Inflammatory macrophage (primary cell): ENCODE measurements at places on chromosomes 1 and 21.

DNA sequence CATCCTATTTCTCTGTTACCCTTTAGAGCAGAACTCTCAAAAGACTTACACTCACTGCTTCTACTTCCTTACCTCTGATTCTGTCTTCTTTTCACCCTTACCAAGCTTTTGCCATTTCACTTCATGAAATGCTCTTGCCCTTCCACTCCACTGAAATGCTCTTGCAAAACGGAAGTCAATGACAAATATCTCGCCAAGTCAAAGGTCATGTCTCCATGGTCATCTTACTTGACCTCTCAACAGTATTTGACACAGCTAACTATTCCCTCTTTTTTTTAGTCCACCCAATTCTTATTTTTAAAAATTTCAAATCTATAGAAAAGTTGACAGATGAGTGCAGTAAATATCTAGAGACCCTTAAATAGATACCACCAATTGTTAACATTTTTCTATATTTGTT is 107.7 kb downstream of the OLFML2B start:
- no peak for DNase-seq

DNA sequence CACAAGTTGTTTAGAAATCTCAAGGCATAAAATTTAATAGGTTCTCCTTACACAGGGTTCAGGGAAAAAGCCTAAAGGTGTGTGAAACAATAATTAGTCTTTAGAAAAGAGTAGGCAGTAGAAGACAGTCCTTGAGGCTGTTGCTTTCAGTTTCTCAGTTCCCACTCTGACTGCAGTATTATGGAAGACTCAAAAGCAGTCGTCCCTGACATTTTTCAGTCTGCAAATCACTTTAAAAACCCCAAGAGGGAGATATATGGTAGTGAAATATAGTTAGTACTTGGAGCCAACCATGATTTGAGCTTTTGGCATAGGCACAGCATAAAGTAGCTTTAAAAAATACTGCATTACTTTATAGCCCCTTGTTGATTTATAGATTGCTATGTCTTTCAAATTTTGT is 299.7 kb downstream of the OLFM3 start:
- no peak for DNase-seq

DNA sequence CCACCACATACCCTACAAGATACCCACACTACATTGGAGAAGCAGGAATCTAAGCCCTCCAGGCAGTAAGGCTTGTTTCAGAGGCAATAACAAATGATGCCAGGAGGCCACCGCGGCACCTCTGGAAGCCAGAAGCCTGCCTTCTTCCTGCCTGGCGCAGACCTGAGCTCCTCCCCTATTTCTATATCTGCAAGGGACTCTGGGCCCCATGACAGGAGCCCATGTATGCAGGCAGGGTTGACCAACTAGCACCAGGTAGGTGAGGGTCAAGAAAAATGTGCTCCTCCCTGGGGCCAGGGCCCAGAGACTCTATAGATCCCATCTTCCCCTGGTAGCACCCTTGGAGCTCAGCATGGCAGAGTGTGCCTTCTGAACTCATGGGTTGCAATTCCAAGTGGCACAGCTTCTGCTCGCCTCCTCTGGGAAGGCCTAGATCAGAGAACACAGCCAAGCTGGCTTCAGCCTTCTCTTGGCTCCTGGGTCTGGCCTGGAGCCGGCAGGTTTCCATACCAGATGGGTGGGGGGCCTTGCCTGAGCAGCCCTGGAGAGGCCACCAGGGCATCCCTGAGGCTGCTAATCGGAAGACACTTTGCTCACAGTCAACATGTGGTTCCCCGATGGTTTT is 85.1 kb downstream of the STUM start:
- DNase-seq: peak; percentile 22

GRCh38 chr1:210021145-210021860 is 83.3 kb downstream of the SYT14 start:
- DNase-seq: no peak

DNA sequence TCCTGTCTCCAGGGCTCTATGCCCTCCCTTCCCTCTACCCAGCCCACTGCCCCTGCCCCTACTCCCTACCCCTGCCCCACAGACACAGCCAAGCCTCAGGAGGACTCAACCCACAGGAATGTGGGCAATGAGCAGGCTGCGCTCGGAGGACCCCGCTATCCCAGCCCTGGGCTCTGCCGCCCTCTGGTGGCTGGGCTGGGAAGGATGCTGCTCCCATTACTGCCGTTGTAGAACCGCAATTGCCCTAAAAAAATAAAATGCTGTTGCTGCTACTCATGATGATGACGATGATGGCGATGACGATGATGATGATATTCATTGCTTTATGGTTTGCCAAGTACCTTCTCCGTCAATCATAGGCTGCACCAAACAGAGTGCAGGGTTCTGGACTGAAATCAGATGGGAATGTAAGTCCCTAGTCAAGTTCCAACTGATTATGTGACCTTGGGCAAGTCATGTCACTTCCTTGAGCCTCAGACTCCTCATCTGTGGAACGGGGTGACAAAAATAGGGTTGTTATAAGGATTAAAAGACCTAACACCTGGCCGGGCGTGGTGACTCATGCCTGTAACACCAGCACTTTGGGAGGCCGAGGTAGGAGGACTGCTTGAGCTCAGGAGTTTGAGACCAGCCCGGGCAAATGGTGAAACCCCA is 24.6 kb downstream of the ARHGEF19 start:
- DNase-seq: peak; percentile 55

DNA sequence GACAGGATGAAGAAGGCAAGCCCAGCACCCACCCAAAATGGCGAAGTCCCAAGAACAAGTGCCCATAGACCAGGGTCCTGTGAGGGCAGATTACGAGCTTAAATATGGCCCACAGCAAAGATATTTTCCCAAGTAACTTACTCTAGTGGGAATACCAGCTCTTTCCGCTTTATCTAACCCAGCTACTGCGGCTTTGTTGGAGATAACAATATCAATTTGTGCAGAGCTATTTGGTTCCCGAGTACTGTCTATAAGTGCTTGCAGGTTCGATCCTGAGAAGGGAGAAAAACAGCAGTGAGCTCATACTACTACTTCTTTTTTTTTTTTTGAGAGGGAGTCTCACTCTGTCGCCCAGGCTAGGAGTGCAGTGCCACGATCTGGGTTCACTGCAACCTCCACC is 14.3 kb upstream of the DNAJC28 start:
- DNase-seq: no peak

GRCh38 chr1:224502459-224503160 is 68.0 kb upstream of the WDR26 start:
- DNase-seq: no peak

DNA sequence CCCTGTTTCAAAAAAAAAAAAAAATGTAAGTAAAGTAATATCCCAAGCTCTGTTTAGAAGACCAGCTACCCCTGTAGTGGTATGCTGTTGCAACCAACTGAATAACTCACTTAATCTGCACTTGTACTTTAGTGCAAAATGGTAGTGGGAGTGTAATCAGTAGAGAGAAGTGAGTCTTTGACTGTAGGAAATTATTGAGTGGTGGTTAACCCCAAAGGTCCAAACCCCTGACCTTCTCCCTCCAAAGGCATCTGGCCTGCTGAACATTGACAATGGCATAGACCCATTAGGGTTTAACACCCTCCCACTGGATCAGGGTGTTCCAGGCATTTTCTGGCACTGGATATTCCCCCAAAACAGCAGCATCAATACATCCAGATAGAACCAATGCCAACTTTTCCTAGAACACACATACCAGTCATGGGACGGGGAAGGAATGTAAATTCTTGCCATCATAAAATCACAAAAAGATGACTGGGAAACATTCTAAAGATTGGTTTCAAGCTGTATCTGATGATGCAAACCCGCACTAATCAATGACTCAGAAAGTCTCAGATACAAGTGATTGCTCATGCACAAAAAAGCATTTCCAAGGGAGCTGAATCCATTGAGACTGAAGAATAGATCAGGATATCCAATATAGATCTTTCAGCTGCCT is 110.3 kb downstream of the MRPL39 start:
- DNase-seq: no peak

- DNase-seq: no peak
These were observed 3.7 kb downstream of the MRTO4 start for GRCh38 chr1:19255288-19255687.

GRCh38 chr1:27416387-27417111 is 24.1 kb downstream of the GPR3 start:
- DNase-seq: peak; percentile 56

DNA sequence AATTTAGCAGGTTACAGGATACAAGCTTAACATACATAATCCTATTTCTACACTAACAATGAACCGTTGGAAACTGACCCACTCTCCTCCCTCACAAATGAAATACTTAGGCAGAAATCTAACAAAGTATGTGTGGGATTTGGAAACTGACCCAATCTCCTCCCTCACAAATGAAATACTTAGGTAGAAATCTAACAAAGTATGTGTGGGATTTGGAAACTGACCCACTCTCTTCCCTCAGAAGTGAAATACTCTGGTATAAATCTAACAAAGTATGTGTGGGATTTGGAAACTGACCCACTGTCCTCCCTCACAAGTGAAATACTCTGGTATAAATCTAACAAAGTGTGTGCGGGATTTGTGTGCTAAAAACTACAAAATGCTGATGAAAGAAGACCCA is 60.3 kb downstream of the TRAF5 start:
- DNase-seq: no peak

- DNase-seq: no peak
These were observed 401.1 kb upstream of the CHRM3 start for GRCh38 chr1:238985312-238985711.

DNA sequence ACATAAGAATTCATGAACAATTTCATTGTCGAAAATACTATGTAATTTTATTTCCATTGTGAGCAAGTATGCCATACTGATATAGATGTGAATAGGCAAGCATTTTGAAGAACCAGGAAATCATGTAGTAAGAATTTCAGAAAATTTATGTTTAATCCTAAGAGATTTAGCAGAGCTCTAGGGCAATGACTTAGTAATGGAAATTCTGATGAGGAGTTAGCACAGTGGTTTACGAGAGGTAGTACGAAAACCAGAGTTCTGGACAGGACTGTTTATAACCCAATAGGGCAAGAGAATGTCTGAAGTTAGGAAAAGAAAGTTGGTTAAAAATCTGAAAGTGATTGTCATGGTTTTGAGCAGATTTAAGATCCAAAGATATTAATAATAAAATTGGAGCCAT is 439.6 kb upstream of the DEPDC1 start:
- no peak for DNase-seq

GRCh38 chr1:107432108-107432507 is 291.3 kb downstream of the NTNG1 start:
- no peak for DNase-seq

DNA sequence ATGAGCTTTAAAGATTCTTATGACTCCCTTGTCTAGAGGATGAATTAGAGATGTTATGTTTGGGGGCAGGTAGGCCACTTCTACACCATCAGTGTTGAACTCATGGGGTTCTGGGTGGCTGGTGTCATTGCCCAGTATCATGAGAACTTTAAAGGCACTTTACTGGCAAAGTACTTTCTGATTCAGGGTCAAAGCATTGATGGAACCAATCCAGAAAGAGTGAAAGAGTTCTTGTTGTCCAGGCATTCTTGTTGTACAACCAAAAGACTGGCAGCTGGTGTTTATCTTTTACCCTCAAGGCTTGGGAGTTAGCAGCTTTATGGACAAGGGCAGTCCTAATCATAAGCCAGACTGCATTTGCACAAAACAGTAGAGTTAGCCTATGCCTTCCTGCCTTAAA is 673.0 kb downstream of the USP25 start:
- no peak for DNase-seq

DNA sequence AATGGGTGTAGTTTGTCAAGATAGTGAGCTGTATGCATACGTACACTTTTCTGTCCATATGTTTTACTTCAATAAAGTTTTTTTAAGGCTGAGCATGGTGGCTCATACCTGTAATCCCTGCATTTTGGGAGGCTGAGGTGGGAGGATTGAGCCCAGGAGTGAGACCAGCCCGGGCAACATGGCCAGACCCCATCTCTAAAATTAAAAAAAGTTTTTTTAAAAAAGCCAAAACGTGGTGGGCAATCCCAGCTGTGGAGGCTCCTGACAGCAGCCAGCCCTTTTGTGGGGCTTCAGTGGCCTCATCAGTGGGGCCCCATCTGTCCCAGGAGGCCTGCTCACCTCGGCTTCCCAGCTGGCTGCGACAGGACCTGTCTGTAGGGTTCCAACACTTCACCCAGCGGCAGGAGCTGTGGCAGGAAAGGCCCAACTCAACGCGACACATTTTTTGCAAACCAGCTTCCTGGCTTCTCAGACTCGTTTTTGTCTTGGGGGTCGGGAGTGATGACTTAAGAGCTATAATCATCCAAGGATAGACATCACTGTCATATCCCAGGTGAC is 56.9 kb upstream of the LBR start:
- DNase-seq: no peak

DNA sequence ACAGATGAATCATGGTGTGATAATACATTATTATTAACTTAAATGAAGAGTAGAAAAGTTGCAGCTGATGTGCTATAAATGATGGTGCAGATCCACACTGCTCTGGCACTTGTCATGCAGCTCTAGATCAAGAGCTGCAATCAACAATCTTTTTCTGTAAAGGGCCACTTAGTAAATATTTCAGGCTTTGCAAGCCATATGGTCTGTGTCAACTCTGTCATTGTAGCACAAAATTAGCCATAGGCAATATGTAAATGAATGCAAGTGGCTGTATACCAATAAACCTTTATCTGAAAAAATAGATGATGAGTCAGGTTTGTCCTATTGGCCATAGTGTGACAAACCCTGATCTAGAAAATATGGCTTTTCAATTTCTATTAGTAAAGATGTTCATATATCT is 66.6 kb downstream of the RGS18 start:
- DNase-seq: no peak

DNA sequence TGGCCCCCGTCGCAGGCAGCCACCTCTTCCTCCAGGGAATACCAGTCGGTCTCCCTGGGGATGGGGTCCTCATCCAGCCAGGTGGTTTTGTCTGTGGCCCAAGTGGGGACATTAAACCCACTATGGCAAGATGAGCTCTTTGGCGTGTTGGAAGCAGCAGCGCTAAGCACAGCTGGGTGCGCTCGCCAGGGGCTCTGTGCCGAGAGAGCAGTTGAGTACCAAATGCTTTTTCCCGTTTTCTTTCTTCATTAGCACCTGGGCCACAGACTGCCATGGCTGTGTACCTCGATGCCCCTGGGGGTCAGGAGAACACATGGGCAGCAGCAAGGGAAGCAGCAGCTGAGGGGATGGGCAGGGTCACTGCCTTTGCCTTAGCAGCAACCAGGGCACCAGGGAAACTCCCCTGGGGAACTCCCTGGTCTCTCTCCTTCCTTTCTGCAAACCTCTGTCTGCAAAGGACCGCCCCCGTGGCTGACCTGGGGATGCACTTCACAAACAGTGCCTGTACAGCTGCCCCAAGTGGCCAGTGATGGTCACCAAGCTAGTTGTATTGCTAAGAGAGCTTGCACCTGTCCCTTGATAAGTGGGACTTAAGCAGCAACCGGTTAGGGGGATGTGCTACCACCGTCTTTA is 31.1 kb downstream of the EDARADD start:
- DNase-seq: no peak
